Left colon (tissue), 2 donors: ENCODE measurements at places on chromosomes 6 and 20.
A peak's percentile ranks its signal among the peaks of the same experiment; 100 is the strongest.

DNA sequence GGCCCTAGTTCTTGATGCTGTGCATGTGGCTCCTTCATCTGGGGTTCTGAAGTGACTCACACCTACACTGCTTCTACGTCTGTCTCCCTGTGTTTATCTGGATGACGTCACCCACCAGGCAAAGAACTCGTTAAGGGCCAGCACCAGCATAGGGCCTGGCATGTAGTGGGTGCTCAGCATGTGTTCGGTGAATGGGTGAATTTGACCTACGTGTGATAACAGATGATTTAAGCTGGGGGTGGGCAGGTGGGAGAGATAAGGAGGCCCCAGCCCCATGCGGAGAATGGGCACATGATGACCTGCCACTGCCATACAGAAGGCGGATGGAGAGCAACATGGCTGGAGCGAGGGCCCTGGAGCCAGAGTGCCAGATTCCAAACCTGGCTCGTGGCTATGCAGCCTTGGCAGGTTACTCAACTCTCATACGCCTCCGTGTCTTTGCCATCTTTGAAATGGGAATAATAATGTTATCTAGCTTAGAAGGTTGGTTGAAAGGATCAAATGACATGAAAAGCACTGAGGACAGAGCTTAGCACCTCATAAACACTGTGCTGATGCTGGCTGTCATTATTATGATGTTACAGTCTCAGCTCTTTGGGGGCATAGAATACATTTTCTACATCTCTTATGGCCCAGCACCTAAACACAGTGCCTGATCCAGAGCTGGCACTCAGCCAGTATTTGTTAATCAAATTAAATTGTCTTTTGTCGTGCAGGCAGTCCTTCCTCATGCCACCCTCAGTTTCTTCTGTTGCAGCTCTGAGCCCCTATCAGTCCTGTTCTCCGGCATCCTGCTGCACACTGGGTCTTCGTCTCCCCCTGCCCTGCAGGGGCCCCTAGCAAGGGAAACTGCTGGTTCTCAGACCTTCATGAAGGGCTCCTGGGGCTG is 39.6 kb downstream of the VEGFA start:
- DNase-seq, result no peak

DNA sequence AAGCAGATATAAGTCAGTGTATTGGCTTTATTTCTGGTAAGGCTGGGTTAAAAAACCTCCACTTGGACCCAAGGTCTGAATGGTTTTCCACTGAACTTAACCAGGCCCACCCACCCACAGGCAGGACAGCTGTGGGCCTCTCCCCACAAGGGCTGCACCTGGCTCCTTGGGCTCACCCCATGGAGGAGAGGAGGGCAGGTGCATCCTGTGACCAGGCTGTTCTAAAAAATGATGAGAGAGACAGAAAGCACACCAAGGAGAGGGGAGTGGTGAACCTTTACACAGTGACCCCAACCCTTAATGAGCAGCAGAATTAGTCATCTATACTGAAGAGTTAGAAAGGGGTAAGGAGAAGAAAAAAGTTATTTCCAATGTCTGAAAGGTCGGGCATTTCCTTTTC is 34.5 kb upstream of the DUSP22 start:
- no peak for DNase-seq

DNA sequence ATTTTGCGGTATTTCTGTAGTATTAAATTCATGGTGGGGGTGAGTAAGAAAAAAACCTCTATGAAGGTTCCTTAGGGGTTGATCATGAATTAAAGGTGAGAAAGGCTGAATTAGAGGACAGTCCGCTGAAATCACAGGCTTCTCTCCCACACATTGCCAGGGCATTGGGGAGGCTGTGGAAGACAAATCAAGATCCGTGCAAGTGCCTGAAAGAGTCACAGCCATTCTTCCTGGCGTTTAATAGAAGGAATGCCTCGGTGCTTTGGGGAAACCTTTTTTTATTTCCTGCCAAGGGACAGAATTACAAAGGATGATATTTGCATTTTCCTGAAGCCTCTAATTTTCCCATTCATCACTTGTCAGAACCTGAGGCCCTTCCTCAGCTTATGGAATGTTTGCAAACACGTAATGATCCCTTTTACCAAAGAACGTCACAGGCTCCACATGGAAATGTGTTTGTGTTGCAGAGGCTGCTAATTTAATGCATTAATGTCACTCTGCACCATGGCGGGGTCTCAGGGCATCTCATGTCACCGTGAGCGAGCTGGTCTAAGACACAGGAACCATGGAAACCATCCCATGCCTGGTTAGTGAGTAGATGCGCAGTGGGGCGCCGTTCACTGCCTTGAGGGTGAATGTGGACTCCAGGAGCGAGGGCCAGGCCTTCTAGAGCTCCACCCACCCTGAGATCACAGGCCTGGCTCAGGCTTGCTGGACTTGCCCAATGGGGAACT is 185.9 kb upstream of the SULF2 start:
- peak; percentile 12 for DNase-seq

GRCh38 chr6:84453499-84453898 is 226.1 kb upstream of the CEP162 start:
- DNase-seq, result no peak

GRCh38 chr6:158344534-158344933 is 32.3 kb downstream of the TULP4 start:
- DNase-seq, result no peak

DNA sequence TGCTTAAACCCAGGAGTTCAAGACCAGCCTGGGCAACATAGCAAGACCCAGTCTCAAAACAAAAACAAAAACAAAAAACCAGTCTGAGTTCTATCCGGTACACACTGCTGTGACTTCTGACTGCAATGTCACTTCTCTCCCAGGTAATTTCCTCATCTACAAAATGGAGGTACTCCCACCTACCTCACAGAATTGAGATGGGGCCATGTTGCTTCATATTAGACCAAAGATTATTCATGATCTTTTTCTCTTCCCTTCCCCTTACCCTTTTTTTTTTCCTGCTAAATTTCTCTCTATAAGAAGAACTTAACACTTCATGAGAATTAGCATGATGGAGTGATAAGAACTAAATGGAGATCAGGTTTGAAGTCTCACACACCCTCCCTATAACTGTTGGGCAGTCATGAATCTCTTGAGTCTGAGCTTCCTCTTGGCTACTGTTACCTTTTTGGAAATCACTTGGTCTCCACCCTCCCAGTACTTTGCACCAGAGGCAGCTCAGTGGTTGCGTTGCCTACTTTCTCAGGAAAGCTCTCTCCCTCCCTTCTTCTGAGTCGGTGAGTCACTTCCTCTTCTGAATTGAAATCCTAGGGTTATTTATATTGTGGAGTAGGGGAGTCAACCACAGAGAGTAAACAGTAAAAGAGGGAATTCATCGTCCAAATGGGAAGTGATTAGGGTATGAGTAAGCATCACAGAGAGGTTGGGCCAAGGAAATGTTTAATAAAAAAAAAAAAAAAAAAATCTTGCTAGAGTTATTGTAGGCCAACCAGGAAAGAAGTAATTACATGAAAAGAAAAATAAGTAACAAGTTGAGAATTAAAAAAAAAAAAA is 59.9 kb upstream of the MAP7 start:
- peak; percentile 44 for DNase-seq

GRCh38 chr6:36289281-36289878 is 19.5 kb downstream of the PNPLA1 start:
- DNase-seq, result no peak

DNA sequence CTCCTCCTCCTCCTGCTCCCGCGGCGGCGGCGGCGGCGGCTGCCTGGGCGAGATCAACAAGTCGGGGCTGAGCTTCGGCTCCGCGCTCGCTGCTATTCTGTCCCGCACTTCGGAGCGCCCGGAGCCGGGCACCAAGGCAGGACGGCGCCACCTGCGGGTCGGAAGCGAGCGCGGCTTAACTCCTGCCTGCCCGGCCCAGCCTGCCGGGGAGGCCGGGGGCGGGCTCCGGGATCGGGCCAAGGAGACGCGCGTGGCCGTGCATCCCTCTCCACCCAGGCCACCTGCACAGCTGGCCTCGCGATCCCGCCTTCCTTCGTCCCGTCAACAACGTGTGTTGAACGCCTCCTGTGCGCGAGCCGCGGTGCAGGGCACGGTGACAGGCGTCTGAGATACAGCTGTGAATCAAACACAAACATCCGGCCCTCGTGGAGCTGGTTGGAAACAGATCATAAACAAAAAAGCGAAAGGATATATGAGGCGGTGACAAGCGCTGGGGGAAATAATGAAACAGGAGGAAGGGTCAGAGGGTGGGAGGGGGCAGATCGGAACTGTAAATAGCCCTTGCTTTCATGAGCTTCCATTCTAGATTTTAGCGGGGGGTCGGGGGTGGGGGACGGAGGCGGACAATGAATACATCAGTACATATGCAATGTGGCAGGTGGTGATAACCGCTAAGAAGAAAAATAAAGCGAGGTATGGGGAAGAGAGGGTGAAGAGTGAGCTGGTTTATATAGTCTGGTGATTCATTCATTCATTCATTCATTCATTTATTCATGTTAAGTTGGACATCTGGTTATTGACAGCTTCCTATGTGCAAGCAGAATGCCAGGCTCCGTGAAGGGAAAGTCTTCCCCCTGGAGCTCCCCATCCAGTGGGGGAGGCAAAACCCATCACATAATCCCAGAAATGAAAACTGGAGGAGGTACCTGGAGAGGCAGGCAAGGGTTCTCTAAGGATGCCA is 2.0 kb upstream of the KCNB1 start:
- DNase-seq, result peak; percentile 82

DNA sequence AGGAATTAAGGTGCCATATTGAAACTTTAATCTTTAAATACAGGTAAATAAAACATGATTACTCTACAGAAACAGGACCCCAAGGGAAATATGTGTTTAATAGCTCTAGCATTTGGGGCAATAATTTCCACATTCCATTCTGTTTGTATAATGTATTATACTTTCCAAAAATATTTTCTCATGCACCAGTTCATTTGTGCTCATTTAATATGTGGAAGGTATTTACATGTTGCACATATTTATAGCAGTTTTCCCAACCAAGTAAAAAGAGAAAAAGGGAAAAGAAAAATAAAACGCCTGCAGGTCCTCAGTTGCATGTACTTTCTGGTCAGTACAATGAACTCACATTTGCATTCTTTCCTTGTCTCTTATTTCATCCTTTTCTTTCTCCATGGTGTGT is 129.5 kb upstream of the SULF2 start:
- DNase-seq, result no peak

DNA sequence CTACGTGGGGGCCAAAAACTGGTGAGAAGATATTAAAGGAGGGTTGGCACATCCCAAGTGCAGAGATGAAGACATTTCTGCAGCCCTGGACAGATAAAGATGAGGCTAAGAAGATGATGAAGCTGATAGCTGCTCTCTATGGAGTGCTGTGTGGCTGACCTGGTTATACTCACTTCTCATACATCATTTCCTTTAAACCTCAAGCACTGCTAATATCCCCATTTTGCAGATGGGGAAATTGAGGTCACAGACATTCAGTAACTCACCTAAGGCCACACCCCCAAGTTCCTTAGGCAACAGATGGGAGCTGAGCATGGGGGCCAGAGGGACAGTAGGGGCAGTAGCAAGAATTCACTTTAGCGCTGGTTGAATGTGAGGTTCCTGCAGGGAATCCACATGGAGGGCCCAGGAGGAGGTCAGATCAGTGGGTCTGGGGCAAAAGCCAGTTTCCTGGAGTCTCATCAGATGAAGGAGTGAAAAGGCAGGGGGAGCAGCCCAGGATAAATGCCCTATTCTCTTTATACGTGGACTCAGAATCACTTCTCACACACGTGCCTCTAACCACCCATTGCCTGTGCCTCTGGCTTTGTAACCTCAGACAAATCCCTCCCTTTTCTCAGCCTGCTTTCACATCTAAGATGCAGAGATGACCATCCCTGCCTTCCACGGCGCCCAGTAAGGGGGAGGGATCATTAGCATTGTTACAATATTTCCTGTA is 125.8 kb downstream of the NFATC2 start:
- DNase-seq, result no peak

DNA sequence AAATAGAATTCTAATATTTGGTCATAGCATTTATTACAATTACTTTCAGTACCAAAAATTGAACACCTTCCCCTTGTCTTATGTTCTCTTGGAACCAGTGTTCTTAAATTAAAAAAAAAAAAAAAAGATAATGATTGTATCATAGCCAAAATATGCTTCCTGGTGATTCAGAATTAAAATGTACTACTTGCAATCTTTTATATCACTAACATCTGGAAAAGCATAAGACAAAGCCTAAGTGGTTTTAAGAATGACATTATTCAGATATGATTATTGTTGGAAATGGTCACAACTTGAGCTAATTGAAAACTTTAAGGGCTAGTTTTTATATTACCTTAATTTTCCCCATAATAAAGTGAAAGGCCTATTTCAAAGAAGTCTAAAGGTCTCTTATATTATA is 493.3 kb upstream of the MARCKS start:
- DNase-seq, result no peak

DNA sequence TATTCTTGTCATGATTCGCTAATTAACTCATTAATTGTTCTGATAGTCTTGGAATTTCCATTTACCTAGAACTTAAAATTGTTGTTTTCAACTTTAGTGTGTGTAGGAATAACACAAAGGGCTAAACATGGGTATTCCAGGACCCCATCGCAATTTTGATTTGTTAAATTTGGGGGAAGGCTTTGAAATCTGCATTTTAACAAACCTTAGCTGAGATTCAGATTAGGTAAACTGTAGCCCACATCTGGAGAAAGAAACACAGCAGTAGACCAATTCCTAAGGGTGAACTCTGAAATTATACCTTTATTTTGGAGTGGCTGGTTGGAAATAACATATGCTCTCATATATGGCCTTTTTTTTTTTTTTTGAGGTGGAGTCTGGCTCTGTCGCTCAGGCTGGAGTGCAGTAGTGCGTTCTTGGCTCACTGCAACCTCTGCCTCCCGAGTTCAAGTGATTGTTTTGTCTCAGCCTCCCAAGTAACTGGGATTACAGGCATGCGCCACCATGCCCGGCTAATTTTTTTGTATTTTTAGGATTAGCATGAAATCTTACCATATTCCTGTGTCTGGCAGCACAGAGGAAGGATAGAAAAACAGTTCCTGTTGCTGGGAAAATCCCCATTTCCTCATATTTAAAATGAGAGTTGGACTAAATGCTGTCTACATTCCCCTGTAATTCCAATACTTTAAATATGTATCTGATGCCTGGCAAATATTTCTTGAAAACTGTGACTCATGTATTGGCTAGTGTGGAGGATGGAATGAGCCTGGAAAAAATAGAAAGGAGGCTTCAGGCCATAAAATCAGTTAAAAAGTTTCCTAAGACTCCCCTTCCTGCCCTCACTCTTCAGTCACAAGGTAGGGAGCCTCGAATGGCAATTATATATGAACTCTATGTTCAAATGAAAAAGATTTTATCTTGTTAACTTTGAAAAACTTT is 96.7 kb upstream of the FAM184A start:
- DNase-seq, result no peak

- DNase-seq, result no peak
These were observed 61.4 kb upstream of the JARID2 start for GRCh38 chr6:15184441-15184861.

DNA sequence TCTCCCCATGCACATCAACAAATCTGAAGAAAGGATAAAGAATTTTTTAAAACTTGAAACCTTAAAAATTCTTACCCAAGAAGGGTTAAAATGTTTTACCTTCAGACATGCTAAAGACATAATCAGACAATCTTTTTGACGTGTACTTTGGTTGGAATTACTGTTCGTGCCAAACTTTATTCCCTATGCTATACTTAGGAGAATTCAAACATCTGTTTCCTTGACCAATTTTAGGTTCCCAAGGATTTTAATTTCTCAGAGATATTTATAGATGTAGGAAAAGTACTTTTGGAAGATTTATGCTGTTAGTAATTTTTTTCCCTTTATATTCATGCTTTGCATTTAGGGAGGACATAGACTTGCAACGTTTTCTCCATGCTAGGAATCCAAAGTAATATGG is 108.4 kb downstream of the AFG1L start:
- no peak for DNase-seq
